Cardiac muscle cell (in vitro differentiated cells and primary cell): ENCODE measurements at places on chromosomes 3 and 15. TPM values are rescaled to one million over a fixed set of nuclear protein-coding genes. Genes with fewer than 3 reads are reported as not detected.

The EOMES gene
- 0.11 TPM in 1 of 2 replicates, not detected in the other for total RNA-seq

DNA sequence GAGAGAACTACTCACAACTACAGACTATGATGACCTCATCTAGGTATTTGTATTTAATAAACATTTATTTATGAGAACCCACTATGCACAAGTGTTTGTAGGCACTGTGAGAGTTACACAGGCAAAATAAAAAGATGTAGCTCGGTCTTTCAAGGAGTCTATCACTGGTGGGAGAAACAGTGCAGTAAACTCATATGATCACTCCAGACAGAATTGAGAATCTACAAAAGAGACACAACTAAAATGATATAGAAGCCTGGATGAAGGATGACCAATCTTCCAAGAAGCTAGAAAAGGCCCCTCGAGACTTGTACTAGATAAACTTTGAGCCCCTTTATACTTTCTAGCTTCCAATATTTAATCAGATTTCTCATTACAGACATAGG is 70.2 kb upstream of the ZBTB20 start:
- DNase-seq: no peak
- peaks cover 2% of the 10 kb centered on the region for H3K4me1 ChIP-seq
- H3K36me3 ChIP-seq: no peaks in the 10 kb centered on the region
- no peak overlapping the region for H3K27ac ChIP-seq
- H3K4me3 ChIP-seq: no peak overlapping the region

DNA sequence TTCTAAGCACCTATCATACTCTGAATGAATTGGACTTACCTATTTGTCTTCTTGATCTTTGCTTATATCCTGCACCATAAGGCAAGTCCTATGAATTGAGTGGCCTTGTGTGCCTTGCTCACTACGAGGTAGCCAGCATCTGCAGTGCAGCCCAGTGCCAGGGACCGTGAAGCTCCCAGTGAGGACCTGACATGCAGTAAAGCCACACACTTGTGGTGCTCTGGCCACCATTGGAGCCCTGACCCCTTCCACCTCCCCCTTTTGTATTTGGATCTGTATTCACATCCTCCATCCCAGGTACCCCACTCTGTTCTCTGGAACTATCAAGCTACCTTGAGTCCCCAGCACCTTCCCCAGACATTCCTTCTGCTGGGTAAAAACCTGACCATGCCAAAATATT is 52.1 kb downstream of the BSN start:
- H3K27me3 ChIP-seq: no peaks in the 10 kb centered on the region
- DNase-seq: no peak
- no peaks in the 10 kb centered on the region for H3K36me3 ChIP-seq
- H3K27ac ChIP-seq: no peak overlapping the region

- no peaks in the 10 kb centered on the region for H3K36me3 ChIP-seq
- peak overlapping the region; percentile 84 for H3K4me3 ChIP-seq
- DNase-seq: no peak
- H3K27me3 ChIP-seq: no peaks in the 10 kb centered on the region
- peaks cover 33% of the 10 kb centered on the region for H3K4me1 ChIP-seq
Observed at GRCh38 chr15:83065431-83065830, 1.6 kb downstream of the BTBD1 start.

- H3K4me1 ChIP-seq: no peaks in the 10 kb centered on the region
- H3K27ac ChIP-seq: no peak overlapping the region
- no peaks in the 10 kb centered on the region for H3K36me3 ChIP-seq
- H3K4me3 ChIP-seq: no peak overlapping the region
- no peak for DNase-seq
- H3K27me3 ChIP-seq: no peaks in the 10 kb centered on the region
Observed at GRCh38 chr3:9032231-9032777, 69.0 kb upstream of the RAD18 start.

The EFHB gene
- 0.15 and 1.0 TPM in 2 replicates for total RNA-seq

GRCh38 chr3:58723173-58723572 is 56.6 kb upstream of the FAM3D start:
- peak; percentile 4 for DNase-seq
- H3K4me1 ChIP-seq: peaks cover 30% of the 10 kb centered on the region
- H3K27me3 ChIP-seq: no peaks in the 10 kb centered on the region
- no peak overlapping the region for H3K27ac ChIP-seq
- H3K36me3 ChIP-seq: no peaks in the 10 kb centered on the region

GRCh38 chr3:51681453-51681852 is 10.4 kb downstream of the TEX264 start:
- H3K4me1 ChIP-seq: peaks cover 39% of the 10 kb centered on the region
- DNase-seq: peak; percentile 48
- peaks cover 6% of the 10 kb centered on the region for H3K36me3 ChIP-seq
- peak overlapping the region; percentile 21 for H3K27ac ChIP-seq
- no peaks in the 10 kb centered on the region for H3K27me3 ChIP-seq

GRCh38 chr3:72411126-72411525 is 437.1 kb downstream of the SHQ1 start:
- H3K4me3 ChIP-seq: no peak overlapping the region
- no peaks in the 10 kb centered on the region for H3K36me3 ChIP-seq
- no peaks in the 10 kb centered on the region for H3K27me3 ChIP-seq
- no peak overlapping the region for H3K27ac ChIP-seq
- H3K4me1 ChIP-seq: peaks cover 27% of the 10 kb centered on the region
- DNase-seq: no peak

DNA sequence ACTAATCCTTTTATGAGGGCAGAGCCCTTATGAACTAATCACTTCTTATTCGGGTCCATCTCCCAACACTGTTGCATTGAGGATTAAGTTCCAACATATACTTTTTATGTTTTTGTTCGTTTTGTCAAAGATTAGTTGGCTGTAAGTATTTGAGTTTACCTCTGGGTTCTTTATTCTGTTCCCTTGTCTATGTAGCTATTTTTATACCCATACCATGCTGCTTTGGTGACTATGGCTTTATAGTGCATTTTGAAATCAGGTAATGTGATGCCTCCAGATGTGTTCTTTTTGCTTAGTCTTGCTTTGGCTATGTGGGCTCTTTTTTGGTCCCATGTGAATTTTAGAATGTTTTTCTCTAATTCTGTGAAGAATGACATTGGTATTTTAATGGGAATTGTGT is 166.4 kb upstream of the KCNMB2 start:
- H3K4me1 ChIP-seq: no peaks in the 10 kb centered on the region
- no peaks in the 10 kb centered on the region for H3K36me3 ChIP-seq
- H3K27ac ChIP-seq: no peak overlapping the region
- DNase-seq: no peak

- peaks cover 11% of the 10 kb centered on the region for H3K36me3 ChIP-seq
- H3K27ac ChIP-seq: no peak overlapping the region
- no peaks in the 10 kb centered on the region for H3K27me3 ChIP-seq
Observed at GRCh38 chr3:125232401-125232800, 19.9 kb upstream of the SLC12A8 start.

The COL6A5 gene
- total RNA-seq: not detected in 2 replicates
